Stimulated activated CD4-positive, alpha-beta T cell treated with anti-CD3 and anti-CD28 coated beads, Interleukin-1b, Interleukin-23, amount 100 ng/mL, for 1 hour (primary cell): ENCODE measurements at places on chromosomes 16 and 17.

GRCh38 chr16:55499951-55500529, 8.8 kb upstream of the LPCAT2 start:
- DNase-seq, result no peak

DNA sequence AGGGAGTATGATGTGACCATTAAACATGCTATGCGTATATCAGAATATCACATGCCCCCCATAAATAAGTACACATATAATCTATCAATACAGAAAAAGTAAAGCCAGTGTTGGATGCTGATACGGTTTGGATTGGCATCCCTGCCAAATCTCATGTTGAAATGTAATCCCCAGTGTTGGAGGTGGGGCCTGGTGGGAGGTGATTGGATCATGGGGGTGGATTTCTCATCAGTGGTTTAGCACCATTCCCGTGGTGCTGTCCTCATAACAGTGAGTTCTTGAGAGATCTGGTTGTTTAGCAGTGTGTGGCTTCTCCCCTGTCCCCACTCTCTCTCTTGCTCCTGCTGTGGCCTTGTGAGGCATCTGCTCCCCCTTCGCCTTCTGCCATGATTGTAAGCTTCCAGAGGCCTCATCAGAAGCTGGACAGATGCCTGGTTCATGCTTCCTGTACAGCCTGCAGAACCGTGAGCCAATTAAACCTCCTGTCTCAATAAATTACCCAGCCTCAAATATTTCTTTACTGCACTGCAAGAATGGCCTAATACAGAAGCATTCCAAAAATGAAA, 88.9 kb downstream of the AATF start:
- no peak for DNase-seq

GRCh38 chr17:40188694-40189093, 11.4 kb downstream of the RAPGEFL1 start:
- no peak for DNase-seq

GRCh38 chr17:60345233-60345632, 46.7 kb downstream of the USP32 start:
- no peak for DNase-seq

DNA sequence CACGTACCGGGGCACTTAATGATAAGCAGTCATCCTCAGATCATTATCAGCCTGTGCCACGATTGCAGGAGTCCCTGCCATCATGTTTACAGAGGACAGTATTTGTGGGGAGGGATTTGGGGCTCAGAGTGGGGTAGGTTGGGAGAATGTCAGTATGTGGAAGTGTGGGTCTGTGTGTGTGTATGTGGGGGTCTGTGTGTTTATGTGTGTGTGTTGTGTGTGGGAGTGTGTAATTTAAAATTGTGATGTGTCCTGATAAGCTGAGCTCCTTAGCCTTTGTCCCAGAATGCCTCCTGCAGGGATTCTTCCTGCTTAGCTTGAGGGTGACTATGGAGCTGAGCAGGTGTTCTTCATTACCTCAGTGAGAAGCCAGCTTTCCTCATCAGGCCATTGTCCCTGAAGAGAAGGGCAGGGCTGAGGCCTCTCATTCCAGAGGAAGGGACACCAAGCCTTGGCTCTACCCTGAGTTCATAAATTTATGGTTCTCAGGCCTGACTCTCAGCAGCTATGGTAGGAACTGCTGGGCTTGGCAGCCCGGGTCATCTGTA, 13.5 kb upstream of the EFCAB13 start:
- no peak for DNase-seq

GRCh38 chr16:8370374-8371270, 219.7 kb downstream of the TMEM114 start:
- no peak for DNase-seq

DNA sequence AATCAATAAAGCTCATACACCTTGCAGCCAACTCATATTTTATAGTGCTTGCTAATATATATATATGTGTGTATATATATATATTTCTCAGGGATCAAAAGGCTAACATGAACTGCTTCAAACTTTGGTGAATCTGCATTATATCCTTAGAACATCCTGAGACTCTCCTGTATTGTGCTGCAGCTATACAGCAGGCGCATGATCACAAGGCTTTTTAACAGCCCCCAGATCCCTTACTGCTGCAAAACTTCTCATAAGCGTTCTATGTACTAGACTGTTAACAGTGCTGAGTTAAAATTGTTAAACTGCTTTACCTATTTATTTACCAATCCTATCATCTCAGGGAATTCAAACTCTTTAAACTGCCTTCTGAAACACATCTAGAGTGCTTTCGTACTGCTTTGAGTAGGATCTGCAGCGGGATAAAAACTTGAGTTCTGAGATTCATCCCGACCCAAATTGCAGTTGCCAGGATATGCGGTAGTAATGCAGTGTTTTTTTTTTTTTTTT, 1.3 kb downstream of the GPATCH8 start:
- no peak for DNase-seq

GRCh38 chr16:89544713-89545043, 15.8 kb upstream of the RPL13 start:
- no peak for DNase-seq

GRCh38 chr17:81453712-81454111, 58.5 kb downstream of the BAHCC1 start:
- DNase-seq, result no peak
